Natural killer cell (primary cell): ENCODE measurements at places on chromosomes 6 and 20. TPM values are rescaled to one million over a fixed set of nuclear protein-coding genes. Genes with fewer than 3 reads are reported as not detected.

Gene PRPF6
- 52.7 TPM for total RNA-seq

Gene C6orf141
- total RNA-seq = not detected

DNA sequence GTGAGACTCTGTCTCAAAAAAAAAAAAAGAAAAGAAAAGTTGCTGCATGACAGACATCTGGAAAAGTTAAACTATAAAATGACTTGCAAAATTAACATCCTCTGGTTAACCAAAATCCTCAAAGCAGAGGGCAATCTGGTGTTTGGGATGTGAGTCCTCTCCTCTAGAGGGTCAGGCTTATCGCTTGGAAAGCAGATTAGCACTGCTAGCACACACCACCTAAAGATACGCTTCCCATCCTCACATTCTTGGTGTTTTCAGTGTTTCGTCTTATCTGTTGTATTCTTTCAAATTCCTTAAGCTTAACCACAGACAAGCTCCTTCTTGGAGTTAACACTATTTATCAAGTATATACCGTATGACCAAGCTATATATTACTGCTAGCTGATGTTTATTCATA is 198.0 kb downstream of the SOX4 start:
- no peak for DNase-seq

DNA sequence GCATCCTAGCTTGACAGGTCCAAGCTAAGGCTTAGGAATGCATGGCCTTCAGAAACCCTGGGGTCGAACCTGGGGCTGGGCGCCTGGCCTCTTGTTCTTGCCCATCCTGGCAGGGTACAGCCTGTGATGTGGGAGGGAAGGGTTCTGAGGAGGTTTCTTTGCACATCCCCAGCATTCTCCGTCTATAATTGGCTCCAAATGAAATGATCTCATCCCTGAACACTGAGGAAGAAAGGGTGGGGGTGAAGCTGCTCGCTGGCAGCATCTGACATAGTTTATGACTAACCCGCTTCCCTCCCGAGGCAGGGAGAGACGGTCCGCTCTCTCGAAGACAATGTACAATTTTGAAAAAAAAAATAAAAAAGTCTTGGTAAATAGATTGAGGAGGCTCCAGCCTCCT is 67.1 kb upstream of the ZNFX1 start:
- DNase-seq = no peak

DNA sequence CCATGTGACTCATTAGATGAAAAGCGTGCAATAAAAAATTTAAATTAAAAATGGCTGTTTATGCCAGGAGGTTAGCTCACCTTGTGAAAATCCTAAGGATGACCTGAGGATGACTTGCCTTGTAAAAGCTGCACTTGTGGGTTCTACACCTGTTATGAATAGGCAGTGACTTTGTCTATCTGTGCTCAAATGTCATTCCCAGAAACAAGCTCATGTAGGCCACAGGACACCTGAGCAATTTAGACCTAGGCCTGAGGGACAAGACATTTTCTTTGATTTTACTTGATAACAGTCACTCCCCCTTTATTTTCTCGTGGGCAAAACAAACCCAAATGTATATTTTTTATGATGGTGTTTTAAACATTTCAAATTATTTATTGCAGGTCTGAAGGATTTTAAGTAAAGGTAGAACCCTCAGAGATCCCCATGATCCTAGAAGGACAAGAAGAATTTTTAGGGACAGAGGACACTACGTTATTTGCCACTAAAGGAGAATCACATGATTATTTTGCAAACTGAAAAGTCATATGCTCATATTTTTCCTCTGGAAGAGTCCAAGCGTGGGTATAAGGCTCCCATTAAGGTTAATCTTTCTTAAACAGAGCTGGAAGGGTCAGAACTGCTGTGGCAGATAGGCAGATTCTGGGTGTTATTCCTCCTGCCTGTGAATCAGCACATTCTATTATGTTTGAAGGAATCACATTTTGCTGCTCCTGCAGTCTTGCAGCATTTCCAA is 277.5 kb upstream of the MAN1A1 start:
- no peak for DNase-seq

Gene FAM83C
- total RNA-seq = not detected

Gene GSTA1
- total RNA-seq = not detected

GRCh38 chr6:148455225-148455624 is 112.6 kb downstream of the SASH1 start:
- DNase-seq = no peak

- no peak for DNase-seq
Observed at GRCh38 chr6:111242452-111242851, 155.1 kb downstream of the SLC16A10 start.

Gene LPA
- not detected for total RNA-seq

DNA sequence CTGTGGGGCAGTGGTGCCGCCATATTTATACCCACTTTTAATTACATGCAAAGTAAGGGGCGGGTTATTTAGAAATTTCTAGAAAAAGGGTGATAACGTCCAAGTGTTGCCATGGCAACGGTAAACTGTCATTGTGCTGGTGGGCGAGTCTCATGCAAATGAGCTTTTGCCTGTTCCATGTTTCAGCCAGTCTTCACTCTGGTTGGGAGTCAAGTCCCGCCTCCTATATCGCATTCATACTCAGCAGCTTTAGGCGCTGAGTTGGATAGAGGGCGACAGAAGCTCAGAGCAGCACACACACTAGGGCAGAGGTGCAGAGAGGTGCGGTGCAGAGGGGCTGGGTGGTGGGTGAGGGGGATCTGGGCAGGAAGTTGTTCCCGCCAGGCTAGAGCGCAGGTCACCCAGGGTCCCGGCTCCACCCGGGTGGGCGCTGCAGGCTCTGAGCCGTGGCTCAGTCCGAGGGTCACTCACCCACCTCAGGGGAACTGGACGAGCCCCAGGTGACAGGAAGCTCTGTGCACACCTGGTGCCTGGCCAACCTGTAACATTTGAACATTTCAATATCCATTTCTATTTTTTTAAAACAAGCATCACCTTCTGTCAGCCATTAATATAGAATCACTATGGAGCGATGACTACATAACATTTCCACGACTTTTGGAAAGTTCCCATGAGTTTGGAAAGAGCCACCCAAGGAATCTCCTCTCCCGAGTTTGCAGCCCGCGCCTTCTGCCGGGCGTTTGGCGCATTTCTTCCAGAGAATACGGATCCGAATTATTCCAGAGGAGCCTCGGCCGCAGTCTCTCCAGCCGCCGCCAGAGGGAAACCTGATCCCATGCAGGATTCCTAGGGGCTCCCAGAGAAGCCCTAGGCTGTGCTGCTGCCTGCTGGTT is 89.1 kb upstream of the PHACTR3 start:
- no peak for DNase-seq

- DNase-seq = no peak
Observed at GRCh38 chr20:54095824-54096223, 25.4 kb upstream of the BCAS1 start.

GRCh38 chr6:166750108-166750793 is 123.2 kb upstream of the RPS6KA2 start:
- no peak for DNase-seq

DNA sequence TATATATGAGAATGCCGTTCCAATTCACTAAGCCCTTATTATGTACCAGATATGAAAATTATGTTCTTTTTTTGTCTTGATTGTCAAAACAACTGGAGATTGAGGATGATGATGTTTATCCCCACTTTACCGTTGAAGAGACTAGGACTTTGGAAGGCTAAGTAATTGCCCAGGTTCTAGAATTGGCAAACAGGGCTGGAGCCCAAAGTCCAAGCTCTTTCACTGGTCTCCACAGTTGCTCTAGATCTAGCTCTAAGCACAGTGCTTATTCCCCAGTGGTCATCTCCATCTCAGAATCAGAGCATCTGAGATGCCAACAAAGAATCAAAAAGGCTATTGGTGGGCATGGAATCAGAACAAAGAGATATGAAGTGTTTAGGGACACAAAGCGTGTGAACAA is 215.3 kb upstream of the FOXA2 start:
- no peak for DNase-seq

Gene PHIP
- total RNA-seq = 42.5 TPM

- no peak for DNase-seq
Observed at GRCh38 chr6:128241216-128241615, 279.2 kb downstream of the PTPRK start.

Gene VAPB
- total RNA-seq = 20.3 TPM

Gene LINC00237
- total RNA-seq = not detected

- no peak for DNase-seq
Observed at GRCh38 chr20:59082981-59083380, 40.4 kb upstream of the PRELID3B start.
